A172 (cell line): ENCODE measurements at places on chromosomes 7 and 10. TPM values are rescaled to one million over a fixed set of nuclear protein-coding genes. Genes with fewer than 3 reads are reported as not detected.

GRCh38 chr7:74412603-74413002 lies 41.1 kb upstream of the GTF2IRD1 start:
- DNase-seq: peak; percentile 41

GRCh38 chr10:52297747-52298146 lies 16.3 kb upstream of the DKK1 start:
- no peak for DNase-seq

DNA sequence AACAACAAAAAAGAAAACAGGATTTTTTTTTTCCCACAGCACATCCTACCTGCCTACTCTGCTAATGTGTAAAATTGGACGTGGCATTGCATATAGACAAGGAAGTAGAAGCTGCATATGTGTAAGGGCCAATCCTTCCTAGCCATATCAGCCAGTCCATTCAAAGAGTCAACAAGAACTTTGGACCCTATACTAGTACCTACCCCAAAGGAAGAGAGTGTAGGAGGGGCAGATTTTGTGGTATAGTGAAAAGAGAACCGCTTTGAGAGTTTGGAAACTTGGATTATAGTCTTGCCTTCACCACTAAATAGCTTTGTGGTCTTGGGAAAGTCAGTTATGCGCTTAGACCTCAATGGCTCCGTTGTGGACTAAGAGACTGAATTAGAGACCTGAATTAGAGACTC lies 12.1 kb upstream of the MCU start:
- DNase-seq: no peak

GRCh38 chr7:12456506-12456905 lies 52.8 kb upstream of the VWDE start:
- DNase-seq: peak; percentile 12

The CALN1 gene
- not detected in 2 replicates for total RNA-seq

DNA sequence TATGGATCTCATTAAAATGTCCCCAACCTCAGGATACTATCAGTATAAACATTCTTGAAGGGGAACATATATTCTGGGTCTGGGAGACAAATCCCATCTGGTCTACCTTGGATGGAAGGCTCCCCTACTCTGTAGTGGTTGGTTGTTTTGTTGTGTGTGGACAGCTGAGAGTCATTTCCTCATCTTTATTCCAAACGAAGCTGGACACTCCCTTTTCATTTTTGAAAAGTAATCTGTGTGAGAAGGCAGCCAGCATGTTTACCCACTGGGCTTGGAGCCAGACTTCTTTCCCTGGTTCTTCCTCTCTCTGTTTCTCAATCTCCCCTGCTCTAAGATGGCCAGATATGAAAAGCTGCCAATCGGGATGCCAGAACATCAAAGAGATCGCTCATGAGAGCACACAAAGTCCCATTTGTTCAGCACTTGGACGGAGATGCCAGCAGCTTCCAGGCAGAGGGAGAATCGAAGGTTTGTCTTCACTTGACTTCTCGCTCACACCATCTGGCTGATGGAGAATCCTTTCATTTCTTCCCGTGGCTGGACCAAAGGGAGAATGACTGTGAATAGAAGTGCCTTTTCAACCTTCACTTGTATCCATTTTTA lies 108.1 kb upstream of the AGR3 start:
- DNase-seq: peak; percentile 70

DNA sequence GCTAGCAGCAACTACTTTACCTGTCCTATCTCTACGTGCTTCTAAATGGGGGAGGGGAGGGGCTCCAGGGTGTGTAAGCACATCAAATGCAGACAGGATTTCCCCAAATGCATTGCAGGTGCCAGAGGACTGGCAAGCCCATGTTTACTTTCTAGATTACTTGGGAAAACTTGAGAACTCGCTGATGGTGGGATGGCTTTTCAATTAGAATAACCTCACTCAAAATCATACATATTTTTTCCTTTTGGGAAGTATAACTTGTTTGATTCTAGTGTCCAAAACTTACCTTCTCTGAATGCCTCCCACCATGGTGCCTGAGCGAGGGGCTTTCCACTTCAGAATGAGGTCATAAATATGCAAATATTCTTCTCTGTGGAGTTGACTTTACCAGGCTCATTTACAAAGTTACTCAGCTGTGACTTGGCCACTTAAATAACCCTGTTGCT lies 191.3 kb upstream of the RHOBTB1 start:
- no peak for DNase-seq

The TAS2R41 gene
- total RNA-seq: not detected in 2 replicates

The RASA4B gene
- total RNA-seq: 0.07 and 3.9 TPM in 2 replicates

The KLF14 gene
- total RNA-seq: 0.02 and 0.60 TPM in 2 replicates

DNA sequence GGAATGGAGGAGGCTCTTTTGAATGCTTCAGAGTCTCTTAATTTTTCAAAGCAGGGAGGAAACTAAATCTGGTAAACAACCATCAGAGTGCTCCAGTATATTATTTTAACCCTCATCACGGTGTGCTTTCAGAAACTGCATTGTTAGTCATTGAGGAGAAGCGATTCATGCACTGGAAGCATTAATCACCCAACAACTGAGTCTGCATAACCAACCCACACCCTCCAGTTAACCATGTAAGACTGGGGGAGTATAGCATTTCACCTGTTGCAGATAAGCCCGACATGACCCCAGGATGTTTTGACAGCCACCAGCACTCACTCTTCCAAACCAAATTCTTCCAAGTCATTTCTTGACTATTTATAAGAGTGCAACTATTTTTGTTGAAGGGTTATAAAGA lies 257.6 kb downstream of the GATA3 start:
- no peak for DNase-seq

The CALHM3 gene
- total RNA-seq: 4.7 and 4.8 TPM in 2 replicates

The PTPN20 gene
- total RNA-seq: not detected in 2 replicates

DNA sequence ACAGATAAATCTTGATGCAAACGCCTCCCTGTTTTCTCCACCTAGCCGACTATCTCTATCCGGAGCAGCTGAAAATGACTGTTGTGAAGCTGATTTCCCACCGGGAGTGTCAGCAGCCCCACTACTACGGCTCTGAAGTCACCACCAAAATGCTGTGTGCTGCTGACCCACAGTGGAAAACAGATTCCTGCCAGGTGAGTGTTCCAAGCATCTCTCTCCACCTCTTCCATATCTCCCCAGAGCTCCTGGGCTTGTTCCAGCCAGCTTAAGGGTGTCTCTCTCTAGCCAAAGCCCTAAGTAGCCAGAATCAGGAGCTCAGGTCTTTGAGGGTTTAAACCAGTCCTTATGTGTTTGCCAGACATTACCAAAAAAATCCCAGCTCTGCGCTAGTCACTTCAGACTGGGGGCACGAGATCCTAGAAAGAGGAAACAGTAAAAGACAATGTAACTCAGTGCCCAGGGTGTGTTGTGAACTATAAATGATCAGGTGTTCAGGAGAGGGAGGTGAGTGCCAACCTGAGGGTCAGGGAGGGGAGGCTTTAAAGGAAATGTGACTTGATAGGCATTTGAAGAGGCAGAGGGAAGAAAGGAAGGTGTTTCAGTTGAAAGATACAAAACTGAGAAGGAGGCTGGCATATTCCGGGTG lies 4.4 kb downstream of the PLAU start:
- no peak for DNase-seq

- DNase-seq: no peak
Measured at GRCh38 chr10:11076221-11076620, 58.5 kb downstream of the CELF2 start.

DNA sequence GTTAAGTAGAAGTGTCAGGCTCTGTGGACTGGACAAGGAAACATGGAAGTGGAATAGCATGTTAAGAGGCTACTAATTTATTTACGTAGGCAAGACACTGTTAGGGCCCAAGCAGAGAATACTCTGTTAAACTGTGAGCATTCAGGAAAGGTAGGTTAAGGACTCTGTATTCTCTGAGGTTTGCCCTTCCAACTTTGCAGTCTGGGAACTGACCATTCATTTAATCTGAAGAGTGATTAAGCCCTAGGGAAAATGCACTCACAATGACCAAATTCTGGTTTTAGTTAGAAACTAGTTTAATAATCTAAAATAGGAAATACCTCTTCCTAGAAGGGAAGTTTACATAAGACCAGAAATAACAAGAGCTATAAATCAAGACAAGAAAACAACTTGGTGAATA lies 266.6 kb downstream of the SUGCT start:
- DNase-seq: no peak

DNA sequence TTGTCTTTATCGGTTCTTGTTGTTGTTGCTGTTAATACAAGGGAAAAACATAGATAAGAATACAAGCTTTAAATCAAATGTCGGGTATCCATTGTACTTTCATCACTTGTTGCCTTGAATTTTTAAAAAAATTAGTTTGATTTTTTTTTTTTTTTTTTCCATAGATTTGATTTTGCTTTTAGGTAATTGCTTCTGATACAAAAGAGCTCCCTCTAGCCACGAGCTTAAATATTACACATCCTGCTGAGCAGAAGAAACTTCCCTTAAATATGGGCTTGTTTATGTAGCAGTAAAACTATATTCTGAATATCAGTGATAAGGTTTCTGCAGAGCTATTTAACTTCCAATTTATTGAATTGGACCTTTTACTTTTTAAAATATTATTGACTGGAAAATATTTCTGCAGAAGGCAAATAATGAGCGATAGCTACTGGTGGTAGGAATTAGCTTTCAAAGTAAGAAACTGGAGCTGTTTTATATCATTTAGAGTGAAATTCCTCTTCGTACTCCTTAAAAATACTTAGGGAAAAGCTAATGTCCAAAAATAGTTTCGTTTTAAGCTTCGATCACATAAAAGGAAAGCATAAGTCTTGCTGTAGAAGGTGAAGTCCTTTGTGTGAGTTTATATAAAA lies 216.9 kb downstream of the POLR1F start:
- peak; percentile 50 for DNase-seq

The TNKS2 gene
- 31.3 and 32.1 TPM in 2 replicates for total RNA-seq

The FRAT2 gene
- total RNA-seq: 4.0 and 4.2 TPM in 2 replicates

- DNase-seq: no peak
Measured at GRCh38 chr7:43590862-43591557, 8.1 kb downstream of the STK17A start.

DNA sequence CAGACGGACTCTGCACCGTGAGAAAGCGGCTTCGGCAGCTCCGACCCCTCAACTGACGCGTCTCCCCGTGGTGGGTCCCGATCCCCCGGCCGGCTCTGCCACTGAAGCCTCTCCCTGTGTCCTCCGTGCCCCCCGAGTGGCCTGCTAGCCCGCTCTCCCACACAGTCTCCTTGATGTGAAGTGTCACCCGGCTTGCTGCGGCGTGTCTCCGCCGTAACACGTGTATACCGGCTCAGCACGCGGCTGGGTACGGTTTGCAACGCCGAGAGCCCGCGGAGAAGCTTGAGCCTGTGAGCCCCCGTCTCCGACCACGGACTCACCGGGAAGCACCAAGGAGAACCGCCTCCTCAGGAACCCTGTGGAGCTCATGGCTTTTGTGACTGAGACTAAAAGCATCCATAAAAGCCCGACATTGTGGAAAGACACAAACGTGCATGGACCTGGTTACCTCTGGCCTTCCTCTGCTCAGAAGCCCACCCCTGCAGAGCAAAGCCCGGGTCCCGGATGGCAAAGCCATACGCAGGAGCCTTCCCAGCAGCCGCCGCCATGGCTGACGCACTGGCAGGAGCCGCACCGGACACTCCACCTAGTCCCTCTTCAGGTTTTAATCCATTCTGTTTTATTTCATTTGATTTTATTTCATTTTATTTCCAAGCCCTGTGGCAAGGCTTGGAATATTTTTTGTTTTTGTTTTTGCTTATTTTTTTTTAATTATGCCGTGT lies 17.0 kb downstream of the PTPRN2 start:
- no peak for DNase-seq

The GCK gene
- total RNA-seq: not detected in 2 replicates

The PTER gene
- total RNA-seq: not detected in 2 replicates

DNA sequence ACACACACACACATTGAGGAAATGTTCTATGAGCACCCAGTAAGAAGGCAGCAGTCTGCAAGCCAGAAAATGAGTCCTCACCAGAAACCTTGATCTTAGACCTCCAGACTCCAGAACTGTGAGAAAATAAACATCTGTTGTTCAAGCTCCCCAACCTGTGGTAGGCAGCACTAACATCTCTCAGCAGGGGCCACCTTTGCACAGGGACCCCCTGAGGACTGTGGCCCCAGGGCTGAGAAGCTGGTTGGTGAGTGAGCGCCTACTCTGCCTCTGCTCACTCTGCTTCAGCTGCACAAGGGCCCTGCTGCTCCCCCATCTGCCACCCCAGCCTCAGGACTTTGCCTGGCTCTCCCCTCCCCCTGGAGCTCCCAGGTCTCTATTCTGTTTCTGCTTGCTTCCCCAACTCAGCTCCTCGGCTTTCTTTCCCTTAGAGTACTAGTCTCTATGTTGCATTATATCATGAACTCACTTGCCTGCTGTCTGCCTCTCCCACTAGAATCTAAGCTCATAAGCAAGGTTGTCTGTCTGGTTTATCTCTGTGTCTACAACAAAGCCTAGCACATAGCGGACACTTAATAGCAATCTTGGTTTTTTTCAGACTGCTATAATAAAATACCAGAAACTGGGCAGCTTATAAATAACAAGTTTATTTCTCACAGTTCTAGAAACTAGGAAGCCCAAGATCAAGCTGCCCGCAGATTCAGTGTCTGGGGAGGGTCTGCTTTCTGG lies 40.4 kb upstream of the PRLHR start:
- no peak for DNase-seq

DNA sequence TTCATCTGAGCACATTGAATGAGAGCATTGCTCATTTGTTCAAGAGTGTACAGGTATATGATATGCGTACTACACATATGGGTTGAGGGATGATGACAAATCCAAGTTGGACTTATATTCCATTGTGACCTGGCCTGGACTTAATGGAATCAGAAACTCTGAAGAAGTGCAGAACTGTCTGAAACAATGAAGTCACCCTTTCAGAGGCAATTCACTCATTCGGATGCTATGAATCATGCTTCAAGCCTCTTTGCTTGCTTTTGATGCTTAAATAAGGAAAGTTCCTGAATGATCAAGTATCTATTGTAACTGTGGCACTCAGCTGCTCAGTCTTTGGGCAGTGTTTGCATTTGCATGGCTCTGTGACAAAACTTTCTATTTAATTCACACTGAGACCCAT lies 93.4 kb downstream of the ZNF365 start:
- DNase-seq: no peak

DNA sequence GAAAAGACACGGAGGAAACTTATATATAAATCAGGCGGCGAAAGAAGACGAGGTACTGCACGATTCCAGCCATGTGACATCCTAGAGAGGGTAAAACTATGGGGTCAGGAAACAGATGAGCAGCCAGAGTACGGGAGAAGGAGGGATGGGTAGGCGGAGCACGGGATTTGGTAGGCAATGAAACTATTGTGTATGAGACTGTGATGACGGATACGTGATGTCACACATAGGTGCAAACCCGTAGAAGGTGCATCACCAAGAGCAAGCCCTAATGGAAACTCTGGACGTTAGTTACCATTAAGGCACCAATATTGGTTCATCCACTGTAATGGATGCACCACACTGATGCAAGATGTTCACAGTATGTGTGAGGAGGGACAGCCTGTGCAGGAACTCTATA lies 93.8 kb upstream of the MGMT start:
- DNase-seq: no peak

The SPDYE3 gene
- not detected in 2 replicates for total RNA-seq

DNA sequence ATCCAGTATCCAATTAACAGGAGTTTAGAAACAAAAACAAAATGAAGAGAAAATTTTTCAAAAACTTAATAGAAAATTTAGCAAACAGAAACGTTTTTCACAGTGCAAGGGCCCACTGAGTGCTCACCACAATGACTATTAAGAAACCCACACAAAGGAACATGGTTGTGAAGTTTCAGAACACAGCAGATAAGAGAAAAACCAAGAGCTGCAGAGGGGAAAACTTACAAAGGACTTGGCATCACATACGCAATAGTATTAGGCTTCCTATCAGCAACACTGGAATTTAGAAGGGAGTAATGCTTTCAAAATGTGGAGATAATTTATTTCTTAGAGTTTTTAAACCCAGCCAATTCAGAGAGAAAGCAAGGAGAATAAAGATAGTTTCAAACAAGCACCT lies 1.7 kb upstream of the C7orf25 start:
- DNase-seq: no peak

GRCh38 chr10:78551184-78552005 lies 517.4 kb upstream of the ZMIZ1 start:
- no peak for DNase-seq

The KNDC1 gene
- total RNA-seq: 2.2 and 3.2 TPM in 2 replicates
